Stimulated activated CD4-positive, alpha-beta T cell treated with anti-CD3 and anti-CD28 coated beads, TNF-alpha, amount 100 ng/mL, for 24 hours (primary cell): ENCODE measurements at places on chromosomes 7 and 10.

GRCh38 chr10:79444199-79445119, 965 bp downstream of the ZCCHC24 start:
- DNase-seq = peak; percentile 48

DNA sequence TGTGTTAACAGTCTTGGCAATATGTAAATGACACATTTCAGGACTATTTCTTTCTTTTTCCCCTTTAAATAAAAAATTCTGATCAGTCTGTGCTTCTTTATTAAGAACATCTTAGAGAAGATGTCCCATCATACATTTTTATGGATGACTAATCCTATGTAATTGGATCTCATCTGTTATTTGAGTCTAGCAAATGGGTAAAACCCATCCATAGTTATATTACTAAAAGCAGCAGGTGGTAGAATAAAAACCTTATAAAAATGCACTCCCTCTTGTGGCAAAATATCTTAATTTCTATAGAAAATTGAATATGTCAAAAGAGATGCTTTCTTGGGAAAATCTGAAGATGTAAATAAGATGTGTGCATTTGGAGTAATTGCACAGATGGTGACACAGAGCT, 35.3 kb downstream of the TRRAP start:
- DNase-seq = no peak

- no peak for DNase-seq
These were observed 6.9 kb downstream of the TMEM140 start for GRCh38 chr7:135154734-135155133.

GRCh38 chr7:80526472-80526871, 14.6 kb upstream of the GNAT3 start:
- DNase-seq = no peak

DNA sequence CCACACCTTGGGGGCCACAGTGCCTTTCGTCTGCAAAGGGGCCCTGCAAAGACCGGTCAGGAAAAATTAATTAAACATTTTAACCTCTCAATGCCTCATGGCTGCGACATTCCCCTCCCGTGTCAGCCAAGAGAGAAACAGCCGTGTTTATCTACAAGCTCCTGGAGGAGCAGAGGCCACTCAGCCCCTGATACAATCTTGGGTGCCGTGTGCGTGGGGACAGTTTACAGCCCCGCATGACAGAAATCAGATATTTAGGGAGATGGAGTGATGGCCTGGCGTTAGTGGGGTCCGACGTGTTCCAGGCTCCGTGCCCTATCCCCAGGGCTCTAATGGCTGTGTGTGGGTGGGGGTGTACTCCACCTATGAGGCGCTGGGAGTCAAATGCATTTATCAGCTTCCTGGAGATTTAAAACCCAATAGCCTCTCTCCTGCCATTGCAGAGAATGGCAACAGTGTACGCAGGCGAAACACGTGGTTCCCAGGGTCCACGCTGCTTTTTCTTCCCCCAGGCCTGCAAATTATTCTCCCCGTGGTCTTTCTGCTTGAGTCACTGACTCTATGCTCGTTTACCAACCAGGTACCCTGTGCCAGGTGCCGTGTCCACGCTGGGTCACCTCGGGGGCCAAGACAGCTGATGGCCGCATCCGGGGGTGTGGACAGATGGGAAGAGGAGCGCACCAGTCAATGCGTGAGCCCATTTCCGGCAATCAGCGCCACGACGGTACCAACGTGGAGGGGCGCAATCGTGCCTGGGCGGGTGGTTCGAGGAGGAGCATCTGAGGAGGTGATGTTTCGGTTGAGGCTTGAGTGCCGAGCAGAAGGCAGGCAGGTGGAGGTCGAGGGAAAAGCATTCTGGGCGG, 26.6 kb upstream of the PSMG3 start:
- DNase-seq = no peak

DNA sequence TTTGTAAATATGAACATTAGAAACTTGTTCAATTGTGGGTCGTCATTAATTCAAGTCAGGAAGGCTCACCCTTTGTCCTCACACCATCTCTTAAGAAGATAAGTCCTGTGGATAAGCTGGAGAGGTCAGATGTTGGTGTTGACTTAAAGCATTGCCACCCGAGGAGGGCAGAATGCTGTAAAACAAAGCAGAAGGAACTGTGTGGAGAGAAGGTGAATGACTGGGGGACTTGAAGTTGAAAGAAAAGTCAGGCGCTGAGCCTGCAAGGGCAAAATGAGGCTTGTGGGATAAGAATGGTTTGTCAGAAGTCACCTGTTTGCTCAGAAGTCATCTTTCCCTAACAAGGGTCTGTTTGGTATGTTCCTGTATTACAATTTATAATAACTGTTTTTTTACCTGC, 9.1 kb downstream of the RPA3 start:
- no peak for DNase-seq

GRCh38 chr7:29884399-29885272, 78.3 kb downstream of the WIPF3 start:
- no peak for DNase-seq
